ENCODE measurements at places on chromosomes 12 and 14.
A peak's percentile ranks its signal among the peaks of the same experiment; 100 is the strongest.

DNA sequence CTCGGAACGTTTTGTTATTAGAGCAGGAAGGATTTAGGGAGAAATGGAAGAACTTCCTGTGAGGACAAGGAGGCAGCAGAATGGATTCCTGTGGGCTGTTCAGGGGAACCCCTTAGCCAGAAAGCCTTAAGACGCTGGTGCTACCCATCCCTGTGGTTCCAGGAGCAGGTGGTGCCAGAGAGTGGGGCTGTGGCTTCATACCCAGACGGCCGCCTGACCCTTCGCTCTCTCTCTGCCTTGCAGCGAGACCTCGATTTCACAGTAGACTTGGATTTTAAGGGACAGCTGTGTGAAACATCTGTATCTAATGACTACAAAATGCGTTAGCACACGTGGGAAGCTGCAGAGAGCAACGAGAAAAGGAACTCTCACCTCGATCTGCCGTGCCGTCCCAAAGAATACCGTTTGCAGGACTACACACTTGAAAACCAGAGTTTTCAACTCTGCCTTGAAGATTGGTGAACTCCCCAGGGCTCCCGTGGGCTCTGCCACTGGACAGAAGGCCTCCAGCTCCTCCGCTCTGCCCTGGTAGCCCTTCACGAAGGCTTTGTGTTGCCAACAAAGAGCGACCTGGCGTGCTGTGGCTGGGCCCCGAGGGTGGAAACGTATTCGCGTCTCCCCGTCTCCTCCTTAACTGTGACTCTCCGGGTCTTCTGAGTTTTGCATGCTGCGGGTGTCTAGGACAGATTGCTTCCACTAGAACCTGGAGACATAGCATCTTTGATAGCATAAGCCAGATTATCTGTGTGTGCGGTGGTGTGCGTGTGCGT is 102.0 kb downstream of the PRMT8 start:
- DNase-seq = no peak

DNA sequence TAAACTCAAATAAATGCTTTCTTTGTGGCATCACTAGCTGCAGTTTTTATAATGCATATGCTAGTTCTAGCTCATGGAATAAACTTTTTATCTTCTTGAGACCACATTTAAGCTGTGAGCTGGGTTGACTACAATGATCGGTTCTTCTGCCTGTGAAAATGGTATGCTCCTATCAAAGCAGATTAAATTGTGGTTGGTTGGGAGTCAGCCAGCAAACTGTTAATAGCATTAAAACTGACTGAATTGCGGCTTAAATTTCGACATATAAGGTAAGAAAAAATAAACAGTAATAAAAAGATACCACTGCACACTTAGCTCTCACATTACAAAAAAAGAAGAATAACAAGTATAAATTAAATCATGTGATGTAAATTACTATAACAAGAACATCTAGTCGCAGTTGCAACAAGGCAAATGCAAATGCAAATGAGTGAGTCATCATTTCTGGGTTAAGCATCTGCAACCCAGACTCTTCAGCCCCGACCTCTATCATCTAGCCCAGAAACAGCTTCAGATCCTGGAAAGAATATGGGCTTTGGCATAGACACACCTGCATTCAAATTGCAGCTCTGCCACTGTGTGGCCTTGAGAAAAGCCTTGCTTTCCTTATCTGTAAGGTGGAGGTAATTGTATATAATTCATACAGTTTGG is 19.8 kb upstream of the DHRS7 start:
- peak; percentile 27 for DNase-seq

DNA sequence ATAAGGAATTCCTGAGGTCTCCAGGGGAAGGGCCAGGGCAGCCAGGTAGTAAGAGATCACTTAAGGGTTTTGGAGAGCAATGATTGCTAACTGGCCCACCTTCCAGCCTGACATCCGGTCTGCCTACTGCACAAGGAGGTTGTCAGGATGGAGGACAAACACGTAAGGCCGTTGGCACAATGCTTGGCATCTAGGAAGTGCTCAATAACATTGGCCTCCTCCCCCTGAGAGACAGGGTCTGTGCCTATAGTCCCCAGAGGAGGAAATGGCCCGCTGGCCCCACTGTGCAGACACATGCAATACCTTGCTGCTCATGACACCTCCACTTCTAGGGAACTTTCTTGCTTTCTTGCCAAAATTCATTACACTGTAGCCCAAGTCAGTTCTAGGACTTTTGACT is 73.2 kb downstream of the NTF3 start:
- DNase-seq = no peak

DNA sequence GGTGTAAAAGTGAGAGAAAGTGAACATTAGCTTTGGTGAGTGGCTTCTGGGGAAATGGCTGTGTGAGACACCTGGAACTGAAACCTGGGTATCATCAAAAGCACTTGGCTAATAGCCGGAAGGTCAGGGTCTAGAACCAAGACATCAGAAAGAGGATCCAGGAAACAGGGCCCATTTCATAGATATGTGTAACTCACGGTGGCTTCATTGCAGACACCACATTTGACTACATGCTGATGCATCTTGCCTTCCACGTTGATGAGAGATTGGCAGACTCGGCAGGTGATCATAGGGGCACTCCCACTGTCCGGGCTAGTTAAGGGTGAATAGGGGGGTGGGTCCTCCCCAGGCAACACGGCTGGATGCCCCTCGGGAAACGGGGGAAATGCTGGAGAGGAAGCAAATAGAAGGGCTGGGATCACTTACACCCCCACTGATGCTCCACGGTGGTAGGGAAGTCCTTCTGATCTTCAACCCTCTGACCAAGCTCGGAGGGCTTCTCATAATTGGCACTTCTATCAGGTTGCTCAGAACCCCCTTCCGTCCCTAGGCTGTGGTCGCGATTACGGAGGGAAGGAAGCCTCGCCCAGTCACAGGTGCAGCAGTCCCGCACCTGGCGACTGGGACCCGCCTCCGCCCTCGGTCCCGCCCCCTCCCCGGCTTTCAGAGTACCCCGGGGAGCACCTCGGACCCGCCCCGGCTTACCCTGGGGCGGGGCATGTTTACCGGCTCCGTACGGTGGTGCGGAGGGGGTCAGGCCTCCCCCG is 593 bp downstream of the PIP4P1 start:
- peak; percentile 6 for DNase-seq

- DNase-seq = no peak
Measured at GRCh38 chr12:67356380-67356774, 87.2 kb downstream of the CAND1 start.

DNA sequence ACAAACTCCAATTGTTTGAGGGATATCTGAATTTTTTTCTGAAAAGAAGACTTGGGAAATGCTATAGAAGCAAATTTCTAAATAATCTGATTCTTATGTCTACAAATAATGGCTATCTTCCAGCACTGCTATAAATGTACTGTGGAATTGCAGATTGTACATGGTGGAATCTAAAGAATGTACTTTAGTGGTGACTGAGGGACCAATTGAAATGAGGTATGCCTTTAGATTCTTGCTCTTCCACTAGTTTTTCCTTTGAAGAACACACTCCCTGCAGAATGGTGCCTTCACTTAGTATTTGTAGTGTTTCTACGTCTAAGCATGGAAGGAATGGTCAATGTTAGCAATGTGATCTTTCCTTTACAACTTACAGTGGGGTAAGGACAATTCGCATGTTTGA is 11.7 kb upstream of the PRB4 start:
- no peak for DNase-seq
